SHP77 (cell line): ENCODE measurements at places on chromosomes 7 and 10.
A peak's percentile ranks its signal among the peaks of the same experiment; 100 is the strongest.

GRCh38 chr7:50994753-50995319 is 212.1 kb upstream of the GRB10 start:
- DNase-seq, result no peak

DNA sequence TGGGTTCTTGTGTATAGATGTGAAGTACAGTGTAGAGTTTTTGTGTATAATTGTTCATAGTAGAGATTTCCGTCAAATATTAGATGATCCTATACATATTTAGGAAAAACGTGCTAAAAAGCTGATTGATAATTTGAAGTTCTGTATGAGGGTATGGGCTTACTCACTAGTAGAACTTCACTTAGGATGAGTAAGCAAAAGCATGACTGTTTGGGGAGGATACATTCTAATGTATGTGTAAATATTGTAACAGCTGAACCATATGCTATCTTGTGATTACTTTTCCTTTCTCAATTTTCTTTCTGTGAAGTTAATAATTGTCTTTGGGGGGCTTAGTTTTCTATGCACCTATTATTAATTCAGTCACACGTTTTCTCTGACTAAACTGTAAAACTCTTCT is 53.2 kb upstream of the PDK4 start:
- DNase-seq, result no peak

GRCh38 chr7:22676385-22676784 is 50.6 kb upstream of the IL6 start:
- no peak for DNase-seq

GRCh38 chr7:96691702-96692101 is 17.9 kb downstream of the SEM1 start:
- DNase-seq, result no peak

- DNase-seq, result no peak
Measured at GRCh38 chr10:79090134-79090803, 21.5 kb downstream of the ZMIZ1 start.

GRCh38 chr10:14163377-14164086 is 167.2 kb downstream of the FRMD4A start:
- no peak for DNase-seq

DNA sequence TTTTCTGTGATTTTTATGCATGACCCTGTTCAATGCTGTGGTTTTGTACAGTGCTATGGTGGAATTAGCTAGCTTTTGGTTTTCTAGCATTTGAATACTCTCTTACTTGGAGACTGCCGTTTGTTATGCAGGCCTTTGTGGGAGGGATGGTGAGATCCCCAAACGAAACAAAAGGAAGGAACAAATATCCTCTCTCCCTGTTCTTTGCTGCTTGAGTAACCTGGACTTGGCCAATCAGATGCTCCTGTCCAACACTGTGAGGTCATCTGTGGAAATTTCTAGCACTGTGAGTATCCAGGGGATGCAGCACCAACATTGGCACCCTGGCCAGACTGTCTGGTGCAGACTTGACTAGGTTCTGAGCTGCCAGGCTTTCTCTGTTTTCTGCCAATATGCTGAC is 314.4 kb downstream of the ANKRD30A start:
- no peak for DNase-seq

DNA sequence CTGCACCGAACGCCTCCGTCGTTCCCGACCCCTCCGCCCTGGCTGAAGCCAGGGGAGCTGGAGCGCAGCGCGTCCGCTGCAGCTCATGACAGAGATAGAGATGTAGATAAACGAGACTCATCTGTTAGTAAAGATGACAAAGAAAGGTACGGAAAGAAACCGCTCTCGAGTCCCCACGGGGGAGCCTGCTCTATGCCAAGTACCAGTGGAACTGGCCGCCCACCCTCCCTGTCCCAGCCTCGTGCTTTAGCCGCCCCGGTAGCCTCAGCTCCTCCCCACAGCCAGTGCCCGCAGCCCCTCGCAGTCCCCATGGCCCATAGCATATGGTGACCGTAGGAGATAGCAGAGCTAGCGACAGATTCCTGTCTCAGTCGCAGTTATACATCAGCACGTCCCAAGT is 344.7 kb upstream of the GALNT17 start:
- DNase-seq, result no peak

- no peak for DNase-seq
Measured at GRCh38 chr10:30813872-30814481, 184.4 kb upstream of the LYZL2 start.

DNA sequence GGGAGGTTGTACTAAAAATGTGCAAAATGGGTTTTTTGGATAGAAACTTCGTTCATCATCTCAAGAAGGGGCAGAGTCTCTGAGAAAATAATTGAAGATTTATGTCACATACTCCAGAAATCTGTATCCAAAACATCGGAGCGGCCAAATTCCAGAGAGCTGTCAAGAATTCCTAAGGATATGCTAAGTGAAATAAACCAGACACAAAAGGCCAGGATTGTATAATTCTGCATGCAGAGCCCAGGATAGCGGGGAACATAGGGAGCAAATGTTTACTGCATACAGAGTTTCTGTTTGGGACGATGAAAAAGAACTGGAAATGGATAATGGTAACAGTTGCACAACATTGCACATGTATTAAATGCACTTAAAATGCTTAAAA is 224.2 kb upstream of the AUTS2 start:
- DNase-seq, result no peak

GRCh38 chr10:70367195-70367796 is 15.1 kb downstream of the LRRC20 start:
- no peak for DNase-seq

- no peak for DNase-seq
Measured at GRCh38 chr10:68559251-68559650, 886 bp upstream of the TET1 start.

- DNase-seq, result no peak
Measured at GRCh38 chr10:102241032-102241443, 274 bp downstream of the PITX3 start.

DNA sequence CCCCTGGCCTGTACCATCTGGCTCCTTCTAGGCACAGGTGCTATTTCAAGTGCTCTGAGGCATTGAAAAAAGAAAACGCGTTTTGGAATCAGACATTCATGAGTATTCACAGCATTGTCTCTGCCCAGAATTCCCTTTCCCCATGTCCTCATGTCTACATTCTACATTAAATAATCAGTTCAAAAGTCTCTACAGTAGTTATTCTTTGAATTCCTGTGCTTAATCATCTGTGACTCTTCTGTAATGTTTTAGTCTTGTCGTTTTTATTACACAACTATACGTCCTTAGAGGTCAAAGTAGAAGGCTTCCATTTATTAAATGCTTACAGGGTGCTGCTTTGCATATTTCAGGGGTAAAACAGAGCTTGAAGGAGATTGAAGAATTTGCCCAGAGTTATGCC is 95.7 kb downstream of the BICC1 start:
- DNase-seq, result no peak

DNA sequence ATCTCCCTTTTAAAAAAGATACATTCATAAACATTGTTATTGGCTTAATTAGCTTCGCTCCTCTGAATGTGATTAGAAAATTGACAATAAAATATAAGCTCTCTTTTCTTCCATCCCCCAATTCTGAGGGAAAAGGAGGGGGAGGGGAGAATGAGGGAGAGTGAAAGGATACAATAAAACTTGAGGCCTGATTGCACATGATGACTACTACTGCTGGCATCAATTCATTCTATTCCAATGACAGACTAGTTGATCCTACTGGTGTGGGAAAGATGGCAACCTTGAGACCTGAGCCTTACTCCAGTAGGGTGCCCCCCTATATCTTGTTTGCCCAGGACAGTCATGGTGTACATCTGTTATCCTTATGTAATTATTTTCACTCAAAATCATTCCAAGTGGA is 4.5 kb upstream of the IQUB start:
- DNase-seq, result no peak

GRCh38 chr10:69873135-69873639 is 71.5 kb downstream of the COL13A1 start:
- no peak for DNase-seq

GRCh38 chr7:101782896-101783295 is 34.5 kb upstream of the CUX1 start:
- DNase-seq, result no peak

DNA sequence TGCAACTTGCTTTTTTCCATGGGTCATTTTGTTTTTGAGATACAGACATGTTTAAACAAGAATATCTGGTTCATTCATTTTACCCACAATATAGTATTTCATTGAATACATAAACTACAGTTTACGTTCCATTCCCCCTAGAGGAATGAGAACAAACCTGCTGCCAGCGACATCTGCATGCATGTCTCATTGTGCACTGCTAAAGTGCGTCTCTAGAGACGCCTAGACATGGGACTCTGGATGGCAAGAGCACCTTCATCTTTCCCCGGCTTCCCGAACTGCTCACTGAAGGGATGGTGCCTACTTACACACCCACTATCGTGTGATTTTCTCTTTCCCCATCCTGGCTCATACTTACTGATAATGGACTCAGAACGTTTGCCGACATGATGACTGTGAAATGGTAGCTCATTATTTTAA is 1.2 kb upstream of the ZNF777 start:
- no peak for DNase-seq

- DNase-seq, result no peak
Measured at GRCh38 chr10:114517368-114518250, 113.3 kb upstream of the AFAP1L2 start.

DNA sequence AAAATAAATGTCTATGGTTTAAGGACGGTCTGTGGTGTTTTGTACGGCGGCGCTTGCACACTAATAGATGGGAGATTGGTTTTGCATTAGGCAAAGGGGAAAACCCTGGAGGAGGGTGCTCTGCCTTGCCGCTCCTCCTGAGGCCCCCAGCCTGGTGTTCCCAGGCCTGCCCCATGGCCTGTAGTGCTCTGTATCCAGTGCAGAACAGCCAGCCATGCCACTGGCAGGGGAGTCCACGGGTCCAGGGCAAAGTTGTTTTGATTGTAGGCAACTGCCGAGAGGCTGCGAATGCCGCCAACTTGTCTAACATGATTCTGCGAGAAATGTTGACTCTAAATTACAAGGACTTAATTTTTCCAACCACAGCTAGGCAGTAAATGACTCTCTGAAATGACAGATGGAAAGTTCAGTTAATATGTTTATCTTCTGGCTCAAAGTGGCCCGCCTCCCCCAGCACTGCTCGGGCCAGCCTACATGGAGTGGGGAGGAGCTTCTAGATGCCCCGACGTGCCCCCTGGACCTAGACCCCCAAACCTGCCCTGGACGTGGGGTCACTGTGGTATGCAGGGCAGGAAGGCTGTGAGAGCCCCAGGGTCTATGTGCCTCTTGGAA is 104.6 kb upstream of the GDF10 start:
- DNase-seq, result no peak

DNA sequence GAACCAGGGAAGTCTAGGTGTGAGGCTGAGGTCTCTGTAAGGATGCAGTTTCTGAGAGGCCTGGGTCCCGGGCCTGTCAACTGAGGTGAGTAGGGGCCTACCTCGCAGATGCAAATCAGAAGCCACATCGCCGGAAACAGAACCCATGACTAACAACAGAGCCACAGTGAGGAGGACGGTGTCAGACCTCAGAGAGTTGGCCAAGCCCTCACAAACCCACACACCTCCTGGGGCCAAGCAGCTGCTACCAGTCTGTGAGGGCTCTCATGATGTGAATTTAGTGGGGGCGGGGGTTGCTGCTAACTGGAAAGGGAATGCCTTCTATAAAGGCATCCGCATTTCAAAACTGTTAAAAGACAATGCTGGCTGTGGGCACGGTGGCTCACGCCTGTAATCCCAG is 103.0 kb downstream of the COBL start:
- DNase-seq, result no peak

GRCh38 chr10:28897617-28898464 is 220.5 kb downstream of the BAMBI start:
- DNase-seq, result no peak

DNA sequence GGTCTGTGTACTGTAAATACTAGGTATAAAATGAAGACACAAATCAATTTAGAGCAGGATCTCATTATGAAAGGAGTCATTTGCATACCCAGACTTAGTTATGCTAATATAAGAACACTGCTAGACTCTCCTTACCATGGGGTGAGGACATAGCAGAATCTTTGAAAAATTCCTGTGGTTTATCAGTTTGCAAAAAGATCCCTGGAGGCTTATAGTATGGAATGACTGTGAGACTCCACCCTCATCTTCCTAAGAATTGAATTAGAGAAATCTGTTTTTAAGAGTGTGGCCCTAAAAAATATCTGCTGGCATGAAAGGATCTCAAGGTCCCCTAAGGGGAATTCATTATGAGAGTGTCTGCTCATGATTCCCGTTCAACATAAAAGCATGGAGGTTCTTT is 63.2 kb downstream of the WNT2 start:
- DNase-seq, result no peak

- no peak for DNase-seq
Measured at GRCh38 chr7:45563941-45564461, 10.2 kb upstream of the ADCY1 start.

DNA sequence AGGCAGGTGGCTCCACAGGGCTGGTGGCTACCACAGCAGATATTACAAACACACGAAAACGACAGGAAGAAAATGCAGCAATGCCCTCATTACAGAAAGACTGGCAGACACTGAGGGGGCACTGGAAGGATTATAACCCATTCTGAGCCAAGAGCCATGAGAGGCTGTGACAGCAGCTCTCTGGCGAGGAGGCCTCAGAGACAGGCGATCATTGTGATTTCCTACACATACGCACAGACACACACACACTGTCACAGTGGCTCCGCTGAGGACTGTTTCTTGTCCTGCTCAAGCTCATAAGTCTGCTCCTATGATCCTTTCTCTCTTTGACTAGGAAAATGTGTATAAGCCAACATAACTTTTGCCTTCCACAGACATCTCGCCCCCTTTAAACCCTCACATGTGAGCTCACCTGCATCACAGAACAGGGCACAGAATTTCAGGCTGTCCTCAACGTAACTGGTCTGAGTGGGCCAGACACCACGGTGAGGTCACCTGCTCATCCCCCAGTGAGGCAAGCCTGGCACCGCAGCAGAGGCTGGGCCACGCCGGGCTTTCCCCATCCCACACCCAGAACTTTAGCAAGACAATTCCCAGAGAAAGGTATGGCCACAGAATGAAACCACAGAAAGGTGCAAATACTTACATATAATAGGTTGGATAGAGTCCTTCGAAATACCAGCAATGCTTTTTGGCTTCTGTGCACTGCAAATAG is 51.7 kb downstream of the VOPP1 start:
- DNase-seq, result no peak

DNA sequence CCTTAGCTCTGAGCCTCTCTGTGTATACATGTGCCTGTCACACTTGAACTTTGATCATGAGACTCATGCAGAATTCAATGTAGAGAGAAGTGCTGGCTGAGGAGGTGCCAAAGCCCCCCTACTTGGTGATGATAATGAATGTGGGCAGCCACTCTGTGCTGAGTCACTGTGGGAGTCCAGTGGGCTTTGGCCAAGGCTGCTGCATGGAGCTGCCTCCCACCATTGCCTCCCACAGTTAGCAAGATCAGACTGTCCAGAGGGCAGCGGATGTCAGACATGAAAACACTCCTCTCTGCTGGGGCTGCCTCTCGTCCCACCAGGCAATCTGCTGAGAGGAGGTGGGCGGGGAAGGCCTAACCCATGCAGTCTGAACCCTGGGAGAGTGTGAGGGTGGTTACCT is 180.3 kb downstream of the SH2D4B start:
- no peak for DNase-seq

- peak; percentile 2 for DNase-seq
Measured at GRCh38 chr7:153190452-153190851, 430.9 kb downstream of the ACTR3B start.

GRCh38 chr7:138049505-138050116 is 26.6 kb upstream of the AKR1D1 start:
- no peak for DNase-seq

- no peak for DNase-seq
Measured at GRCh38 chr10:66772548-66773471, 153.0 kb upstream of the LRRTM3 start.

- DNase-seq, result no peak
Measured at GRCh38 chr7:28671526-28671925, 259.2 kb downstream of the CREB5 start.

- peak; percentile 22 for DNase-seq
Measured at GRCh38 chr7:99386584-99387238, 12.2 kb downstream of the ARPC1B start.
